ENCODE measurements at places on chromosomes 5 and 9. TPM values are rescaled to one million over a fixed set of nuclear protein-coding genes. Genes with fewer than 3 reads are reported as not detected.

The HSPB3 gene
- total RNA-seq, result 32.5 TPM

The FAM169A gene
- 16.5 TPM for total RNA-seq

DNA sequence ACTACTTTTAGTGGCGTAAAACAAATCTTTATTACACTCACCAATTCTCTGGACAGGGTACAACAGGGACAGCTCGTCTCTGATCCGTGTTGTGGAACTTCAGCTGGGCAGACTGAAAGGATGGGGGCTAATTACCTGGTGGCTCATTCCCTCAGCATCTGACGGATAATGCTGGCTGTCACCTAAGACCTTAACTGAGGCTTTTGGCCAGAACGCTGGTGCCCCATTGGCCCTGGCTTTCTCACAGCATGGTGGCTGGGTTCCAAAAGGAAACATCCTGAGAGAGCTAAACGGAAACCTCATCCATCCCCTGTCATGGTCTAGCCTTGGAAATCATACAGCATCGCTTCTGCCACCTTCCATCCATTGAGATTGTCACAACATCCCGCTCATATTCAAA, 62.9 kb downstream of the RAI14 start:
- H3K4me3 ChIP-seq, result no peak overlapping the region
- peaks cover 37% of the 10 kb centered on the region for H3K4me1 ChIP-seq
- H3K36me3 ChIP-seq, result no peaks in the 10 kb centered on the region
- H3K27ac ChIP-seq, result no peak overlapping the region
- no peaks in the 10 kb centered on the region for H3K27me3 ChIP-seq

DNA sequence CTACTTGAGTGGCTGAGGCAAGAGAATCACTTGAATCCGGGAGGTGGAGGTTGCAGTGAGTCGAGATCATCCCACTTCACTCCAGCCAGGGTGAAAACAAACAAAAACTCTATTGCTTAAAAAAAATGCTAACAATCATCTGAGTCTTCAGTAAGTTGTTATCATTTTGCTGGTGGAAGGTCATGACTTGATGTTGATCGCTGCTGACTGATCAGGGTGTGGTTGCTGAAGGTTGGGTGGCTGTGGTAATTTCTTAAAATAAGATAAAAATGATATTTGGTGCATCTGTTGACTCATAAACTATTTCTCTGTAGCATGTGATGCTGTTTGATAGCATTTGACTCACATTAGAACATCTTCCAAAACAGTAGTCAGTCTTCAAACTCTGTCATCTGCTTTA, 349.4 kb upstream of the PAPPA start:
- no peak overlapping the region for H3K4me3 ChIP-seq
- DNase-seq, result no peak
- H3K27ac ChIP-seq, result no peak overlapping the region
- no peaks in the 10 kb centered on the region for H3K36me3 ChIP-seq
- no peaks in the 10 kb centered on the region for H3K27me3 ChIP-seq

- H3K27ac ChIP-seq, result no peak overlapping the region
- no peaks in the 10 kb centered on the region for H3K36me3 ChIP-seq
- peaks cover 4% of the 10 kb centered on the region for H3K4me1 ChIP-seq
- no peak overlapping the region for H3K4me3 ChIP-seq
- no peak for DNase-seq
- H3K27me3 ChIP-seq, result no peaks in the 10 kb centered on the region
Measured at GRCh38 chr9:91147079-91147708, 214.5 kb downstream of the AUH start.

GRCh38 chr9:4171971-4172370, 127.9 kb downstream of the GLIS3 start:
- no peak overlapping the region for H3K27ac ChIP-seq
- no peaks in the 10 kb centered on the region for H3K36me3 ChIP-seq
- no peak for DNase-seq
- H3K4me1 ChIP-seq, result no peaks in the 10 kb centered on the region
- H3K27me3 ChIP-seq, result no peaks in the 10 kb centered on the region

DNA sequence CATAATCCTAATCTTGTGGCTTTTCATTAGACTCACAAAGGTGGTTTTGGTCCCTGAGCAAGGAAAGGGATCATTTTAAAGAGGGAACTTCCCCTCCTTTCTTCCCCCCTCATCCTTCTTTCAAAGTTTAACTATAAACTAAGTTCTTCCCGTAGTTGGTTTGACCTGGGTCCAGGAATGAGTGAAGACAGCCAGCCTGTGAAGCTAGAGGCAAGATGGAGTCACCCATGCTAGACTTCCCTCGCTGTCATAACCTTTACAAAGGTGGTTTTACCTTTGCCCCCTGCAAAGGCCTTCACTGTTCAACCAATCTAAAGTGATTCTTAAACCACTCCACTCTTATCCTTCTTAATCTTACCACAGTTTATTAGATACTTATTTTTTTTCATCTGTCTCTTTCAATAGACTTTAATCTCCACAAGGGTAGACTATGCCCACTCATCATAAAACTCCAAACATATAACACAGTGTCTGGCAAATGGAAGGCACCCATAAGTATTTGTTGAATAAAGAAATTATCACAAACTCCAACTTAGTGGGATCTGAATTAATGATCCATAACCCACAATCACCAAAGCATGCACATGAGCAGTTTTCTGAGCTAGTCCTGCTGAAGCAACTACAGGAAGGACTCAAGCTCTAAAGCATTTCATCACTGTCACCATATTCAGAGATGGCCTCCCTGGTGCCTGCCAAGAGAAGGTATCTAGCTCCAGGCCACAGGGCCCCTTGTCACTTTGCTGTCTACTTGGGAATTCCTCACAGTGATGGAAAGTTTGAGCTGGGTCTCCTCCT, 369.0 kb downstream of the SPOCK1 start:
- no peak overlapping the region for H3K27ac ChIP-seq
- no peaks in the 10 kb centered on the region for H3K4me1 ChIP-seq
- no peaks in the 10 kb centered on the region for H3K36me3 ChIP-seq
- no peaks in the 10 kb centered on the region for H3K27me3 ChIP-seq
- H3K4me3 ChIP-seq, result no peak overlapping the region
